ENCODE measurements at places on chromosomes 1 and 21.
A peak's percentile ranks its signal among the peaks of the same experiment; 100 is the strongest.

DNA sequence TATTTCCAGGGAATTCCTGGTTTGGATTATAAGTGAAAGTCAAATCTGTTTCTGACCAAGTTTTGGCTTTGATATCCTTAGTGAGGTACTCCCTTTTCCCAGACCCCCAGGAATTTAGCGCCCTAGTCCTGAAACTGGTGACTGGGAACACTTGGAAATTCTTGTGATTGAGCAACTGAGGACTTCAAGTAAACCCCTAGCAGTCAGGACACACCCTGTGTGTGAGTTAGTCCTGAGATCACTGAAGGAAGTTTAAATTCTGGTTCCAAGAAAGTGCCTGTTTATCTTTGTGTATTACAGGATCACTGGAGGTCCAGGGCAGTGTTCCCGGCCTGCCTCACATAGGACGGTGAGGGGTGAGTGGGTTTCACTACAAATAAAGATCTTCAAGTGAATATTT lies 95.1 kb upstream of the F3 start:
- DNase-seq: no peak

- DNase-seq: no peak
Measured at GRCh38 chr1:239392271-239392670, 5.9 kb downstream of the CHRM3 start.

DNA sequence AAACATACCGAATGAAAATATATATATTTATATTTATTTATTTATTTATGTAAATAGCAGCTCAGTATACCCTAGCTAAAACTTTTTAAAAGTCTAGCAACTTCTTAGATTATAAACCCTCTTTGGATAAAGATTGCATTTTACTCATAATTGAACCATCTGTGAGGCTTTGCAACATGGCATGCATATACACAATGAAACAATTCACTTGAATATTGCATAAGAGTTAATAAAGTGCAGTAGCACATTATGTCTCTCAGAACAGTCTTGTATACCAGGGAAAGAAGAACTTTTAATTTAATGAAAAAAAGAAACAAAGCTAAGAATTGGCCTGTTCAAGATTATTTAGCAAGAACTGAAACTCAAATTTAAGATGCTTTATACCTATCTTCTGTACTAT lies 1363.9 kb upstream of the ADGRL2 start:
- DNase-seq: no peak

DNA sequence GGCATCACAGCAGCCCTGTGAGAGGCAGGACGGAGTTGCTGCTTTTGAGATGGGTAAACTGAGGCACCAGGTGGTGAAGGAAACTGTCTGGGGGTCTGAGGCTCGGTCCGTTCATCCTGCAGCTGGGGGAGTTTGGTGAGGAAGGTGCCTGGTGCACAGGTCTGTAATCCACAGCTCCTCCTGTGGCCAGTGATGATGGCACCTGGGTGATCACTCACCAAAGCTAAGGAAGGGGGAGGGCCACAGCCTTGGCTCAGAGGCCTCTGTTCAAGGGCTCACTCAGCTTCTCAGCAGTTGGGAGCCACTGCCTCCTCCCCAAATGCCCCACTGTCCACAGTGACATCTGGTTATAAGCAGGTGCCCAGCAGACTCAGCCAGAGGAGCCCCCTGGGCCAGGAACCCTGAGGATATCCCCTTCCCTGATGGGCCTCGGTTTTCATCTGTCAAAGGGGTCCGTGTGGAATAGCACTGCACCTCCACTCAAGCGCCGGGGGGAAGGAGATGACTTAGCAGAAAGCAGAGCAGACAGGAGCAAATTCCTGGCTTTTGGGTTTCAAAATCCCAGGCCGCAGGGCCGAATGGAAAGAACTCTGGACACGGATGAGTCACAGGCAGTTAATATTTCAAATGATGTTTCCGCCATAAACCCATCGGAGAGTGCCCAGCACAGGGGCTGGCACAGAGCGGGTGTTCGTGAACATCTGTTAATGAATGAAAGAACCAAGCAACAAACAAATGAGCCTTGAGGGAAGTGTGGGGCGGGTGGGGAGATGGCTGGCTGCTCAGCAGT lies 82.8 kb downstream of the DMRTB1 start:
- DNase-seq: peak; percentile 65

- DNase-seq: no peak
Measured at GRCh38 chr1:117096951-117097408, 24.6 kb downstream of the TRIM45 start.

DNA sequence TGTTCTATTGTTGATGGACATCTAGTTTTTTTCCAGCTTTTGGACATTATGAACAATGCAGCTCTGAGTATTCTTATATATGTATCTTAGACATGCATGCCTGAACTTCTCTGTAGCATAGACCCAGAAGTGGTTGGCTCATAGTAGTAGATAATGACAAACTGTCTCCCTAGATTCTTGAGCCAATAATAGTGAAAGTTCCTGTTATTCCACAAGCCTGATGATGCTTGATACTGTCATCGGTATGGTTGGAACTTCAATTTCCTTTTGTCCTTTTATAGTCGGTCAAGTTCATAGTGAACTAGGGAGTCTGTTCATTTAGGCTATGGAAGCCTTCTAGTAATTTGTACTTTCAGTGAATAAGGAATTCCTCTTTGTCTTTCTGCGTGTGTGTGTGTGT lies 56.8 kb downstream of the MTR start:
- no peak for DNase-seq

GRCh38 chr1:84330125-84330984 lies 28.8 kb downstream of the SAMD13 start:
- no peak for DNase-seq

DNA sequence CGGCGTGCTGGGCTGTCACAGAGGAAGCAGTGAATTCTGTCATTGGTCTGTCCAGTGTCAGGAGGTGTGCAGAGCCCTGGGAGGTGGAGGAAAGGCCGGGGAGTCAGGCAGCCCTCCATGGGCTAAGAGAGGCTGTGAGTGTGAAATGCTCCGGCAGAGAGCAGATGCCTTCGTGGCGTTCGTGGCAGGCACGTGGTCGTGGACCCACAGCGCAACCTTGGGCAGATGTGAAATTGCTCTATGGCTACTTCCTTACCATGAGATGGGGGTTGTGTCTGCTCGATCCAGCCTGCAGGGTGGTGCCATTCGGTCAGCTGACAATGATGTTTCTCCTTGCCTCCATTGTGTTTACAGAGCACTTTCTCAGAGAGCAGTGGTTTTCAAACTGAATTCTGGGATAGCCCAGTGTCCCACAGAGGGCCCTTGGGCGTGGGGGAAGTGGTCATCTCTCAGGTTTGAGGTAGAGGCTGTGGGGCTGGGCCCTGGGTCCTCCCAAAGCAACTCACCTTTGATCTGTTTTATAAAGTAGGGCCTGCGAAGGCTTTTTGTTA lies 27.9 kb downstream of the TNFRSF1B start:
- DNase-seq: no peak

- DNase-seq: no peak
Measured at GRCh38 chr1:17587693-17588047, 48.2 kb downstream of the ARHGEF10L start.
